Activated T-helper 1 cell treated with anti-CD3 and anti-CD28 coated beads, Interleukin-12 subunit alpha, Interleukin-12 subunit beta, Interleukin-2, Interleukin-4 antibody, amounts not matched to agents 30 ng/mL and 10 ng/mL and 1 ng/mL, durations not matched to agents 14 hours and 24 hours and 36 hours (primary cell): ENCODE measurements at places on chromosomes 1 and 21. TPM values are rescaled to one million over a fixed set of nuclear protein-coding genes. Genes with fewer than 3 reads are reported as not detected.

The OXCT2 gene
- 1.6 and 1.7 TPM in 2 replicates for total RNA-seq

GRCh38 chr1:76615253-76616035, 251.8 kb upstream of the ST6GALNAC5 start:
- H3K4me3 ChIP-seq, result no peak overlapping the region
- no peak overlapping the region for H3K27ac ChIP-seq
- H3K27me3 ChIP-seq, result no peaks in the 10 kb centered on the region
- H3K4me1 ChIP-seq, result no peaks in the 10 kb centered on the region

- peaks cover 13% of the 10 kb centered on the region for H3K4me1 ChIP-seq
- no peak overlapping the region for H3K4me3 ChIP-seq
- DNase-seq, result no peak
These were observed 805 bp downstream of the ZNHIT6 start for GRCh38 chr1:85707267-85707989.

The TNFAIP8L2 gene
- total RNA-seq, result 38.0 and 38.5 TPM in 2 replicates
